ENCODE measurements at places on chromosomes 6 and 20.
A peak's percentile ranks its signal among the peaks of the same experiment; 100 is the strongest.

- no peak overlapping the region for H3K27ac ChIP-seq
- no peaks in the 10 kb centered on the region for H3K4me1 ChIP-seq
- H3K36me3 ChIP-seq: no peaks in the 10 kb centered on the region
- H3K4me3 ChIP-seq: no peak overlapping the region
Measured at GRCh38 chr6:97726378-97726777, 443.4 kb upstream of the MMS22L start.

- peak; percentile 64 for DNase-seq
- no peak overlapping the region for H3K27ac ChIP-seq
- H3K4me1 ChIP-seq: peaks cover 9% of the 10 kb centered on the region
- no peak overlapping the region for H3K4me3 ChIP-seq
- no peaks in the 10 kb centered on the region for H3K27me3 ChIP-seq
- H3K36me3 ChIP-seq: no peaks in the 10 kb centered on the region
Measured at GRCh38 chr6:12577124-12577850, 139.3 kb upstream of the PHACTR1 start.

DNA sequence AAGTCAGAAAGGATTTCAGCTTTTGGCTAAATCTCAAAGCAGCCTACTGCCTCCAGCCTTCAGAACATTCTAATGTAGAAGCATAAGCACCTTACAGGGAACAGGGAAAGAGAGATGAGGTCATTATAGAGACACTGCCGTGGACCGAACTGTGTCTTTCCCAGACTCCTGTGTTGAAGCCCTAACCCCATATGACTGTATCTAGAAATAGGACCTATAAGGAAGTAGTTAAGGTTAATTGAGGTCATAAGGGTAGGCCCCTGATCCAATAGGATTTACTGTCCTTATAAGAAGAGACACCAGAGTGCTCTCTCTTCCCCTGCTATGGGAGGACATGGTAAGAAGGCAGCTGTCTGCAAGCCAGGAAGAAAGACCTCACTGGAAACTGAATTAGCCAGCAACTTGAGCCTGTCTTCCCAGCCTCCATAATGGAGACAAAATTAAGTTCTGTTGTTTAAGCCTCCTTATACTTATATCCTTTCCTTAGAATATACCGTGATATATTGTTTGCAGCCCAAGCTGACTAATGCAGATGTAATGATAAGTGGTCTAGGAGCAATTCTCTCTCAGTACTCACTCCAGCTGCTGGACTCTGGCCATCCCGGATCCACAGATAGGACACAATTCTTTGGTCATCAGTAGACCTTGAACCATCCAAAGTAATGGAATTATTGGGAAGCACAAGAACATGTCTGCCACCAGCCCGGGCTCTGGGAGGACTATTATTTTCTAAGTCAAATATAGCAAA lies 71.4 kb downstream of the ALDH5A1 start:
- H3K4me1 ChIP-seq: no peaks in the 10 kb centered on the region
- no peak overlapping the region for H3K4me3 ChIP-seq
- no peaks in the 10 kb centered on the region for H3K36me3 ChIP-seq
- H3K27ac ChIP-seq: no peak overlapping the region

DNA sequence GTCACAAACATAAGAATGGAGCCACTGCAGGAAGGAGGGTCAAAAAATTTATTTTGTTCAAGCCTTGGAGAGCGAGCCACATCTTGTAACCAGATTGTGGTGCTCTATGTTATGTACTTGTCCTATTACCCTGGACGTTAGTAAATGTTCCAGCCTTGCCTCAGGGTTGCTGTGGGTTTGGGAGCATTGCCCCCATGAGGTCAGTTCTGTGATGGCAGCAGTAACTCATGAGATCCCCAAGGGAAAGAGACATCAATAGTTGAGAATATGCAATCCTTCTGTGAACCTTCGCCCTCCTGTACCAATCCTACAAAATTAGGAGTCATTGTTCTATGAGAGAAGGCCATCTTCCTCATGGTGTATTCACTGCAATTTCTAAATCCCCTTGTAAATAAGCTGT lies 16.4 kb upstream of the CFAP206 start:
- no peak overlapping the region for H3K4me3 ChIP-seq
- H3K27ac ChIP-seq: no peak overlapping the region
- peak; percentile 29 for DNase-seq
- no peaks in the 10 kb centered on the region for H3K27me3 ChIP-seq
- H3K4me1 ChIP-seq: no peaks in the 10 kb centered on the region

DNA sequence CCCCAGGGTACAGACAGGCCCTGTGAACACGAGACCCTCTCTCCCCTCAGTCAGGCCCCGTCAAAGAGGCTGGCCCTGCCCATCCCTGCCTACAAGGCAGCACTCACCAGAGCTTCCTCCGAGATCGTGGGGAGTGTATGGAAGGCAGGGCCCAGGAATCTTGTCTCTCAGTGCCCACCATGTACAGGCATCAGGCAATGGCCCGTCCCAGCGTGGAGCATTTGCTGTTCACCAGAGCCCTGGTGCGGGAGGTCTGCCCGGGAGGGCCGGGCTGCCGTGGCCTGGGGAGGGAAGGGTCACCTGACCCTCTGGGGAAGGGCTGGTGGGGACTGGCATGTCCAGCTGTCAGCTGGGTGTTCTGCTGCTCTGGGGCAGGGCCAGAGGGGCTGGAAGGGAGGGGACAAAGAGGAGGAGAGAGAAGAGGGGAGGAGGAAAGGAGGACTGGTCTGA lies at the start of gene IP6K3:
TSS of gene IP6K3 (minus strand) at position 255 of the 450 bp plus-strand sequence. CDS start 11,429 bp downstream, outside the sequence.
- peaks cover 6% of the 10 kb centered on the region for H3K27me3 ChIP-seq
- no peak for DNase-seq
- H3K4me3 ChIP-seq: no peak within 1 kb of the TSS
- H3K27ac ChIP-seq: peak within 1 kb of the TSS; percentile 30
- H3K36me3 ChIP-seq: no peaks in the 10 kb centered on the region
